ENCODE measurements at places on chromosomes 13 and 19.

- DNase-seq, result no peak
Measured at GRCh38 chr19:44190020-44190419, 22.3 kb upstream of the ZNF227 start.

DNA sequence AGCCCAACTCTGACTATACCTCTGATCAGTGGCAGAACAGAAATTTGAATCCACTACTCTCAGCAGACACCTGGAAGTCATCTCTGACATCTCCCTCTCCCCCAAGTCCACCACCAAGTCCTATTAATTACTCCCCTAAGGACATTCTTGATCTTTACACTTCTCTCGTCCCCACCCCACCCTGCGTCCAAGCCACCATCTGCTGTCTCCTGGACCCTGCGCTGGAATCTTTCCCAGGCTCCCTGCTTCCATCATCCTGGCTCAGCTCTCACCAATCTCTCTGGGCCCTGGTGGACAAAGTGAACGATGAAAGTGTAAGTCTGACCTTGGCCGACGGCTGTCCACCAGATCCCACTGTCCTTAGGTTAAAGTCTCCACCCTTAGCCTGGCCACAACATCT lies 145.6 kb upstream of the GJB6 start:
- DNase-seq, result no peak

DNA sequence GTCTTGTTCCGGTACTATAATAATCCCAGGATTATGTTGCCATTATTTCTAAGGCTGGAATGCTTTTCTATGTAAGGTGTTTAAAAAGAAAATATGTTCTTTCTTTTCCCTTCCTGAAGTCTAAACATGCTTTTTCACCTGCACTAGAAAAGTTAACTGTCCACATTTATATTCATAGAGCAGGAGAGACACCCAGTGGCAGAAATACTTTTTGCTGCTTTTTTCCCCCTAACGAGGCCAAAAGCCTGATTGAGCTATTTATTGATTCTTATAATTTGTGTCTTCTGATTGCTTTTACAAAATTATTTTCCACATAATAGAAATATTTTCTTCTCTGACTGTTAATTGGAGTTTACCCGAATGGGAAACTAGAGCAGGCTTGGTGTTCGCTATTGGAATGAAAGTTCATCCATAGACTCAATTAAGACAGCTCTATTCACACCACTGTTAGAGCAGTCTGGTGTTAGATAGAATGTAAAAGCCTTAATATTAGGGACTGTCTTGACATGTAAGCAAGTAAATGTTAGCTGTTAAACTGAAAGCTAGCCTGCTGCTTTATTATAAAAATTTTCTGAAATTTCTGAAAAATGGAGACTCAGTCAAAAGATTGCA lies 15.8 kb downstream of the GPR180 start:
- no peak for DNase-seq

DNA sequence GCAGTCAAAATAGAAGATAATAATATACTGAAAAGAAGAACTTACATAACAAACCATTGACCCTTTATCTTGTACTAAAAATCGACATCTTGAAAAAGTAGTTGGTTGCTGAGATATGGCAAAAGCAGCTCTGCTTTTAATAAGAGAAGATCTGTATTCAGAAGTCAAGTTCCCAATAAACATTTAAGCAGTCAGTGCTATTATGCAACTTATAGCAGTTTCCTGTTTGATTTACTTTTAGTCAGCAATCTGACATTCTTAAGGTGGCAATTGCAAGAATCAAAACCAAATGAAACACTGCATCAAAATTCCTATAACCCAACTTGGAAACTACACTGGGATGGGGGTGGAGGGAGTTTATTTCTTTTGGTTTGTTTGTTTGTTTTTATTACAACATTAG lies 165.5 kb downstream of the TBC1D4 start:
- no peak for DNase-seq

DNA sequence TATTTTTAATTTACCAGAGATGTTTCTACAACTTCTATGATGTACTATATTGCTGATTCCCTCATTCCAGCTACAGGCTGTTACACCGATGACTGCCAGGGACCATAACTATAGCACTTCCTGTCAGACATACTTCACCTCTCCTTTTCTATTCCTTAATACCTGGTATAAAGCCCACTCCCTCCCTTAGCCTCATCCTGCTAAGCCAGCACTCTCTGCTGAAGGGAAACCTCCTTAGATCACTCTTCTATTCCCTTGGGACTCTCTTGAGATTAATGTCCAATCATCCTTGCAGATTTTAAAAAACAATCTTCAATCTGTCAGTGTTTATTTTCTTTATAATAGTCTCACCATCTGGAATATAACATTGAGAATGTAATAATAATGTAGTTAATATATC lies 127.9 kb downstream of the DIAPH3 start:
- DNase-seq, result no peak

GRCh38 chr13:93284064-93284463 lies 57.5 kb downstream of the GPC6 start:
- no peak for DNase-seq

GRCh38 chr13:47463726-47464125 lies 537.3 kb downstream of the SUCLA2 start:
- DNase-seq, result no peak

- no peak for DNase-seq
Measured at GRCh38 chr13:59873856-59874255, 289.9 kb downstream of the DIAPH3 start.

DNA sequence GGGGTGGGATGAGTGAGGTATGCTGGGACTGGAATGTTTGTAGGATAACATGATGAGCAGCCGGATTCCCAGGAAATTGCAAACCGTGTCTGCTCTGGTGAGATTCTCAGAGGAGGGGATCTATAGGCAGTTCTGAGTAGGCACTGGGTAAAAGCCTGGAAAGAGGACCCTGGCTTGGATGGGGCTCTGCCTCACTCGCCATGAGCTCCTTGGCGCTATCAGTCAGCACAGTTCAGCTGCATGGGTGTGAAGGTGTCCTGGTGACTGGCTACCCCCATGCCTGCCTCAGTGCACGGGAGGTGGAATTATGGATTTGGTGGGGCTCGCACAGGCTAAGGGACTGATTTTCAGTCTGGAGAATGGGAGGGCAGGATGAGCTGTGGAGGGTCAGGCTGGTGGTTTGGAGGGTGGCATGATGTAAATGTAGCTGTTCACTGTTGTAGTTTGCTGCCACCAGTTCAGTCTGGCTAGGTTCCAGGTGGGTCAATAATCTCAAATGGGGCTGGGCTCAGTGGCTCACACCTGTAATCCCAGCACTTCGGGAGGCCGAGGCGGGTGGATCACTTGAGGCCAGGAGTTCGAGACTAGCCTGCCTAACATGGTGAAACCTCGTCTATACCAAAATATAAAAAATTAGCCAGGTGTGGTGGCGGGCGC lies 9.2 kb upstream of the ZNF627 start:
- DNase-seq, result no peak
